Activated naive CD8-positive, alpha-beta T cell treated with anti-CD3 and anti-CD28 coated beads, Interleukin-2, amount 50 U/mL, for 16 hours (primary cell): ENCODE measurements at places on chromosomes 12 and 14.

DNA sequence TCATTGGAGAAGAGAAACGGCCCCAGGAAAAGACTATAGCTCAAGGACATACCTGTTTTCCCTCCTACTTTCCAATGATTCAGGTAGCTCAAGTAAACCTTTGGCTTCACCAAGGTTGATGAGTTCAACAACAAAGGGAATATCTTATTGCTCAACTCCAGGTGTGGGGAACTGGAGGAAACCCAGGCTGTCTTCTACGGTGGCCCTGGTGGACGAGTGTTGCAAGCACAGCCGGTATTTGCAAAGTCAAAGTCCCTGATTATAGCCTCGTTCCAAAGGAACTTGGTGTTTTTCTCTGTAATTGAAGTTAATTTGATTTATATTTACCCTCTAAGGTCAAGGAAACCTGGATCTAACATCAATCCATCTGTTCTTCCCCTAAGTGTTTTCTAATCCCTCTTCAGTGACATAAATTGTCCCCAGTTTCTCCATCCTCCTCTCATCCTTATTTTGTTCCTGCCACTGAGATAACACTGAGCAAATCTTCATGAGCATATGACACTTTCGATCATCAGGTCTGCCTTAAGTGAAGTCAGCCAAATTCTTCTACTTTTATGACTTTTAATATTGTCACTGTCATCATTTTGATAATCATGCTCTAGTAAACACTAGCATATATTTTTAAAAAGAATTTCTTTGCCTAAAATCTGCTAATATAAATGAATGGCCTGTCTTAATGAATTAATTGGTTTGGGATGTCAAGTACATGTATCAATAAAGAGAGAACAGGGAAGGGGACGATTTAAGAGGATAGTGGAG is 174.6 kb upstream of the TBX3 start:
- no peak for DNase-seq

DNA sequence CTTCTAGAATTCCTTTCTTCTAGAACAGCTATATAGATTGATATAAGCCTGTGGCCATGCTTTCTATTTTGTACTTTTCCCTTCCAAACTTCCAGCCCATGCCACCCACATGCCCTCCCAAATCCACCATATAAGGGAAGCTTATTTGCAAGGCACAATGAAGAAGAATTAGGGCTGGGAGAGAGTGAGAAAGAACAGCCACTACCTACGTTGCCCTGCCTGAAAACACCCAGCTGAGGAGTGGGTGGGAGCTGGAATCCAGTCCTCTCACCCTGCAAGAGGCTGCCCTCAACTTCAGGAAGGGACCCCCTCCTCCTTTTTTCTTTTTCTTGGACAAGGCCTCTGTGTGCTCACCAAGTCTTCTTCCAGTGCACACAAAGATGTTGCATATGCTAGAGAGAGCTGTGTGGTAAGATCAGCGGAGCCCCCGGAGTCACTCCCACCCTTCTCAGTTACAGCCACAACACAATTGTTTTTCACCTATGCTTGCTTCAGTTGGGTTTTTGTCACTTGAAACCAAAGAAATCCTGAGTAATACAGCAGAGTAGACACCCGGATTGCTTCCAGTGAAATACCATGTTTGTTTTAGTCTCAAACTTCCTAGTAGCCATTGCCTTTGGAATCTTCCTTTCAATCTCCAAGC is 38.8 kb downstream of the CDKL1 start:
- DNase-seq, result no peak

DNA sequence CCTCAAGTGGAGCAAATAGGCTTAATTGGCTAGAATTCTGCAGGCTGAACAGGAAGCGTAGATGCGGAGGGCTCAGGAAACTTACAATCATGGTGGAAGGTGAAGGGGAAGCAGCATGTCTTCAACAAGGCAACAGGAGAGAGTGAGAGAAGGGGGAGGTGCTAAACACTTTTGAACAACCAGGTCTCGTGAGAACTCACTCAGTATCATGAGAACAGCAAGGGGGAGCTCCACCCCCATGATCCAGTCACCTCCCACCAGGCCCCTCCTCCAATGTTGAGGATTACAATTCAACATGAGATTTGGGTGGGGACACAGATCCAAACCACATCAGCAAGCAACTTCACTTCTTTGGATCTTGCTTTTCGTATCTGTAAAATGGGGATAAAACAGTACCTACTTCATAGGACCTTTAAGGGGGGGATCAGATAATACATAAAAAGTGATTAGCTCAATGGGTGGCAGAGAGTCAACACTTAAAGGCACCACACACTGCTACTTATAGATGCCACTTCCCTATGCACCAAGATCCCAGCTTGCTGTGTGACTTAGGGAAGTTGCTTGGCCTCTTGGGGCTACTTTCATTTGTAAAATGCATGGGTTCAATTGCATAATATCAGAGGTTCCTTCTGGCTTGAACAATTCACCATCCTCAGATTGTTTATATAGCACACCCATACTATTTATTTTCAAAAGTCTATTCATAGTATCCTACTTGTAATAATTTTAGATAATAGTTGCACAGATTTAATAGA is 184.8 kb upstream of the RPH3A start:
- no peak for DNase-seq

GRCh38 chr14:95302667-95303506 is 16.8 kb downstream of the CLMN start:
- no peak for DNase-seq

GRCh38 chr12:5138256-5138655 is 94.6 kb downstream of the KCNA5 start:
- no peak for DNase-seq

DNA sequence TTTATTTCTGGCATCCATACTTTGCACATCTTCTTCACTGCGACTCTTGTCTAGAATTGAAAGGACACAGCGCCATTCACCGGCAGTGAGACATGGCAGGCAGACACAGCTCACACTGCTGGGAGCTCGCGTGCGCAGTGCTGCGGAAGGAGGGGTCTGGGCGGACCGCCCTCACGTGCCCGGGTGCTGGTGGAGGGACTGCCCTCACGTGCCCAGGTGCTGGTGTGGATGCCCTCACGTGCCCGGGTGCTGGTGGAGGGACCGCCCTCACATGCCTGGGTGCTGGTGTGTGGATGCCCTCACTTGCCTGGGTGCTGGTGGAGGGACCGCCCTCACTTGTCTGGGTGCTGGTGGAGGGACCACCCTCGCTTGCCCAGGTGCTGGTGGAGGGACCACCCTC is 27.9 kb upstream of the GOLGA3 start:
- DNase-seq, result no peak

DNA sequence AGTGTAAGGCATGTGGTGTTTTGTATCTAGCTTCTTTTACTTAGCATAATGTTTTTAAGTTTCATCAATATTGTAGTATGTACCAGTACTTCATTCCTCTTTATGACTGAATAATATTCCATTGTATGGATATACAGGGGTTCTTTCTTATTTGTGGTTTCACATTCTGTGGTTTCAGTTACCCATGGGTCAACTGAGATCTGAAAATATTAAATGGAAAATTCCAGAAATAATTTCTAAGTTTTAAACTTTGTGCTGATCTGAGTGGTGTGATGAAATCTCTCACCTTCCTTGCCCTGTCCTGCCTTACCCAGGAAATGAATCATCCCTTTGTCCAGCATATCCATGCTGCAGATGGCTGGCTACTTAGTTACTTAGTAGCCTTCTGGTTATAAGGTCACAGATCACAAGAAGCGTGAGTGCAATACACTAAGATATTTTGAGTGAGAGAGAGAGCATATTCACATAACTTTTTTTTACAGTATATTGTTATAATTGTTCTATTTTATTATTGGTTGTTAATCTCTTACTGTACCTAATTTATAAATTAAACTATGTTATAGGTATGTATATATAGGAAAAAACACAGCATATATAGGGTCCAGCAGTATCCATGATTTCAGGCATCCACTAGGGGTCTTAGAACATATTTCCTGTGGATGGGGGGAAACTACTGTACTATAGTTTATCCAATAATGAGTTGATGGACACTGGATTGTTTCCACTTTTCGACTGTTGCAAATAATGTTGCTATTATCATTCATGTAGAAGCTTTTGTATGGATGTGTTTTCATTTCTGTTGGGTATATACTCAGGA is 59.6 kb upstream of the LRTM2 start:
- DNase-seq, result no peak

DNA sequence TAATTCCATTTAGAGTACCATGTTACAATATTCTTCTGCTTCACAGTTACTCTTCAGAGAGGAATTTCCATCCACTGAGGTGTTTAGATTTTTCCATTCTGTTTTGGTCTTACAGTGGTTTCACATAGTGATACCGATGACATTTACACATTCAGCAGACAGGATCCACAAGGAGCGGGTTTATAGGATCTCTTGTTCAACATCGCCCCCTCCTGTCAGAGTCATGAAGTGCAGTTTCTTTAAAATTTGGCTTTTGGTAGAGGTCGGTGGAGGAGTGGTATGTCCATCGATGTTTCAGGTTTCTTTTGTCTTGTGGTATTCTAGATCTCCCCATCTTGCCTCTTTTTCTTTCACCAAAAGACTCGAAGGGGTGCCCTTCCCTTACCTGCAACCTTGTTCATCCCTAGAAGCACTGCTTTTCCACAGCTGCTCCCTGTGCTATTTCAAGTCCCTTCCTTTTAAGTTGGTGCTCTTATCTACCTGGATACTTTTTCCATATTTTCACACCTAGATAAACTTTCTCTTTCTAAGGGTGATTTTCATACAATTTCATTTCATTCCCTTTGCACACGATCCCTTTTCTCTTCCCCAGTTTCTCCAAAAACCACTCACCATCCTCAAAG is 181.3 kb downstream of the ITPR2 start:
- no peak for DNase-seq

DNA sequence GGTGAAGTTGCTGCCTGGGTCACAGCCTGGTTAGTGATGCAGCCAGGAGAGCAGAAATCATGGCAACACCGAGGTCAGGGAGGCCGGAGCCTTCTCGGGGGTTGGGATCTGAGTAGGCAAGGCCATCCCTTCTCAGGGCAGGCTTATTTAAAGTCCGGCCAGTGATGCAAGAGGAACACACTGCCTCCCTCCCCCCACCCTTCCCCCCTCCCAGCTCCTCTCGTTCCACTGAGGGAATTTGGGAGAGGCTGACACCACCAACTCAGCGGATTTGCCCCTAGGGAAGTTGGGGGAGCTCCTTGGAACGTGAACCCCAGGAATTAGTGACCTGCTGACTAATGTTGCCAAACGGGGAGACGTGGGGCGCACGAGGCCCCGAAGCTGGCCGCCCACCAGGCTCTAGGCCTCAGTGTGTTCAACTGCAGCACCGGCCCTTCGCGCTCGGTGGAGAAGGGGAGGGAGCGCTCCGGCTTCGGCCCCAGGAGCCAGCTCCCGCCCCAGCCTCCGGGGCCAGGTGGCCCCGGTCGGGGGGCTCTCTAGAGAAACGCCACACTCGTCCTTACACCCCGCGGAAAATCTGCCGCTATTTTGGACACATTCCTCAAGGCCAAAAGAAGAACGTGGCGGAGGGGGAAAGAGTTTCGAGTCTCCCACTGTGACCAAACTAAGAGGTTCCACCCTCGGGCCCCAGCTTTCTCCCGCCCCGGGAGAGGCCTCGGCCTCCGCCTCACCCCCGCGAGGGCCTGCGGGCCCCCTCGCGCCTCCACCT is 1.6 kb downstream of the CTDSP2 start:
- no peak for DNase-seq

DNA sequence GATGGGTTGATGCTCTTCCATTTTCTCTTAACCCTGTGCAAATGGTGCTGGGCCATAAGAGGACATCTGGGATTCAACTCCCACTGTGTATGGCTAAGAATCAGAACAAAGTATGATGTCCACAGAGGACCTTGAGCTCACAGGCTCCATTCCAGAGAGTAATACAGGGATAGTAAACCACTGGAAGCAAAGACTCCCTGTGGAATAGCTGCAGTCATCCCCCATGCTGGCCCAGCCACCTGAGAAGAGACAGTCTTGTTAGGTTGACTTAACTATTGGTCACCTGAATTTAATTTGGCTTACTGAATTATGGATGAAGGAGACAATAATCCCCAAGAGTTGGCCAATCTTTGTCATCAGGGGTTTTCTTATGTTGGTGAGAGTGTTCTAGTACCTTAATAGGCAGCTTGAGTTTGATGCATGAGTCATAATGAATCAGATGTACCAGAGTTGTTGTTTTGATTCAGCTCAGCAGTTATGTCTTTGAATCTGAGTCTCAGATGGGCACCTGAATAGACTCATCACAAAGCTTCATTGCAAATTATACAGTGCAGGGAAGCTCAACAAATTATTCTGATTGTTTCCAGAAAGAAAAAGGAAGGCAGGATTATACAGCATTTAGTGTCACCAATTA is 122.7 kb downstream of the SSPN start:
- no peak for DNase-seq

GRCh38 chr12:26396402-26396801 is 201.0 kb downstream of the SSPN start:
- DNase-seq, result no peak

DNA sequence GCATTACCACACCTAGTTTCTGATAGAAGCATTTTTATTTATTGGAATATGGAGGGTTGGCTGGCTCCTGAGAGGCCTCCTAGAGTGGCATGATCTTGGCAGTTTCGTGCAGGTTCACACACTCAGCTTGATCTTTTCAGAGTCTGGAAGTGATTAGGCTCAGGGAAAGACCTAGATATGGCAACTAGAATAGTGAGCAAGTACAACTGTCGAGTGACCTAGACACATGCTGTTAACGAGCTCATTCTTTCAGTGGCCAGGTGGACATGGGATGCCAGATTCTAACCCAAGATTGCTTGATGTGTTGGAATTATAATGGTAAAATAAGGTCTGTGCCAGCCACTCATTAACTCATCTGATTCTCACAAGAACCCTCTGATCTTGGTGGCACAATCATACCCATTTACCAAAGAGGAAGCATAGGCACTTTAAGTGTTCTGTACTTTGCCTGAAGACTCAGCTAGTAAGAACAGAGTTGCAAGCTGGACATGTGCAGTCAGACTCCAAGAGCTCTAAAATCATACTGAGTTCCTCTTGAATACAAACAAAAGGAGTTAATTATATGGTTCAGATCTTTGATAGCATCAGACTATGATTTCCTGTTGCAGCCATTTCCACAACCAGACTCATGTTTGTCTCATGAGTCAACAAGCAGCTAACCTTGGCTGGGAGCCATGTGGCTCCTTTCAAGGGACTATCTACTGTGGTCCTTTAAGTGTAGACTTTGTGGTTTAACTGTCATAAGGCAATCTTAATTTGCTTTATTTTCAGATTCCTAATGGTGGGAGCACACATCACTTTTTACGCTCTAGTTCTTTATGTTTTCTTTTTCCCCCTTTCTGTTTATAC is 144.2 kb downstream of the PLEKHA5 start:
- no peak for DNase-seq

GRCh38 chr14:23045419-23046357 is 3.7 kb downstream of the PSMB11 start:
- DNase-seq, result no peak
